CD4-positive, alpha-beta T cell treated with Interleukin-2 at 100 ng/mL for 4 hours (primary cell): ENCODE measurements at places on chromosomes 12 and 14.

DNA sequence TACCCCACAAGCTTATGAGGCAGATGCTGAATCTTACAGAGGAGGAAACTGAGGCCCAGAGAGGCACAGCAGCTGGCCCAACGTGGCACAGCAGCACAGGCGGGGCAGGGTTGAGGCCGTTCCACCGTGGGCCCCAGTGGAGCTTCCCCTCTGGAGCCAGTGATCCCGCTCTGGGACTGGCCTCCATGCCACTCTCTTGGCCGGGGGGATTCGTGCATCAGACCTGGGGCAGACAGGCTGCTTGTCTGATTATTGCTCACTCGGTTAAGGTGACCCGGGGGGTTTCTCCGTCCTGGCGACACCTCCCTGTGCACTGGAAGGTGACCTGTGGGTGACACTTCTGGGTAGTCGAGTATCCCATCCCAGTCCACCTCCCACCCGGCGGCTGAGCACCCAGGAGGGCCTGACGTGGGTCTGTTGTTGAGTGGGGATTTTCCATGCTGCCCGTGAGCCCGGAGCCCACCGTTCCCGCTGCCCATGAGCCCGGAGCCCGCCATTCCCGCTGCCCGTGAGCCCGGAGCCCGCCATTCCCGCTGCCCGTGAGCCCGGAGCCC, 27.8 kb downstream of the NOC4L start:
- DNase-seq: no peak

GRCh38 chr14:22497671-22498093, 91.3 kb downstream of the DAD1 start:
- DNase-seq: no peak

DNA sequence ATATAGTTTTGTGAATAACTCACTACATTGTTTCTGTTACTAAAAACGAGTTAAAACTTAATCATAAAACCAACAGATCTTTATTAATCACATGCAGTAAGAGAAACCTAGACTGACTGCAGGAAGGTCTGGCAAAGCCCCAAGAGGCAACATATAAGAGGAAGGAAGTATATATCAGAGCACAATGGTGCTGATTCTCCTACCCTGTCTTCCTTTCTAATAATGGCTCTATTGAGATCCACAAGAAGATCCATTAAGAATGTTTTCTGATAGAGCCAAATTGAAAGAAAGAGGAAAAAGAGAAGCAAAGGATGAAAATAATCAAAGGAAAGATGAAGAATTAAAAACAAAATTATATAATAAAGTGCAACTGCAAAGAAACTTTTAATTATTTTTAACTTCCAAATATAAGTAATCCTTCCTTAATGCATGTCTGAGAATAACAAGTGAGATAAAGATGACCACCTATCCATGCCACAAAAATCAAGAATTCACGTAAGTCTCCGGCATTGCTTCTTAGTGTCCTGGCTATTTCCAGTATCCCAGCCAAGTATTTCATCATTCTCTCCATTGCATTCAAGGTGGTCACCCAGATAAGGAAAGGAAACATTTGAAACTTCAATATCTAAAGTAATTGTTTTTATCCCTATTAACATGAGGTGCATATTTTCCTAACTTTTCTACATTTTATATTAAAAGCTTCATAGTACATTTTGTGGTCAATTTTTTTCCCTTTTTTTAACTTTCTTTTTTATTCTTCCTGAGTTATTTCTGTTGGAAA, 62.2 kb downstream of the SOX5 start:
- no peak for DNase-seq

DNA sequence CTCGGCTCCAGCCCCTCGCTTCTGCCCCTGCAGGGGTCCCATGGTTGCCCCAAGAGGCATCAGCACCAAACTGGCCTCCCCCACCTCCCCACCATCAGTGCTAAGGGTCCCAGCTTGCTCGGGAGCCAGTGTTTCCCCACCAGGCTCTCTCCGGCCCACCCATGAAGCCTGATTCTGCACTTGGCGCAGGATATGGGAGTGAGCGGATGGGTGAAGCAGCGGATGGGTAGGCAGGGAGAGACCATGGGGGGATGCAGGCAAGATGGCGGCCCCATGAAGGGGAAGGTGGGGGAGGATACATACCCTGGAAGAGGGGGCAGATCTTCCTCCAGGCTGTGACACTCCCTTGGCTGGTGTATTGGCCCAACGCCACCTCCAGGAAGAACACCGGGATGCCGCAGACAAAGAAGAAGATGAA, 9.7 kb downstream of the SLC6A12 start:
- DNase-seq: no peak

DNA sequence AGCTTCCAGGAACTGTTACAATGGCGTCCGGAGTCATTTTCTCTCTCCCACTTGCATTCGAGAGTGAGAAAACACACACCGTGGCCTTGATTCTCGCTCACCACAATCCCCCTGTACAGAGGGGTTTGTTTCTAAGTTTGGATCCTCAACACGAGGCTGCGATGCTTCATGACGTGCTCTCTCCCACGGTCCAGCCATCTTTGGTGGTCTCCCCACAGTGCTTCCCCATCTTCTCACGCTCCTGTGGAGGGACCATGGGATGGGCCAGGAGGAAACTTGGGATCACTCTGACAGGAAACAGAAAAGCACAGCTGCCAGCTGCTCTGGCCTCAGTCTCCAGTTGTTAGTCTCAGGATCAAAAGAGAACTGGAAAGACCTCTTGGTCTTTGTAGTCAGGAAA, 28.1 kb downstream of the OR10P1 start:
- no peak for DNase-seq

DNA sequence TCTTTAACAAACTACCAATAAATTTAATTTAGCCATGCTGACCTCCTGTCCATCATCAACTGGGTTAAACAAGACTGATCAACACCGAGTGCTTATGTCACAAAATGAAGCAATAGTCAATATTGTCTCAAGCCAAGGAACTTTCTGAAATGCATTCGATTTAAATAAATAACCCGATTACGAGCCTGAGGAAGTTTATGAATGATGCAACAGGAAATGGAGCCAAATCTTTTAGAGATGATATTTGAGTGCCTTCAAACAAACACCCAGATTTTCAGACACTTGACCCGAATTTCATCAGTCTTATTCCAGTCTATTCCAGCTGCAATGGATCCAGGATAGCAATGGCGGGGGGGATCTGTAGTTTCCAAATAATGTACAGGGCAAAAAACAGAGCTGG, 27.9 kb downstream of the FAR2 start:
- no peak for DNase-seq
